ENCODE measurements at places on chromosomes 3 and 15.

GRCh38 chr3:158313338-158313927, 203.5 kb downstream of the RSRC1 start:
- DNase-seq, result no peak

- DNase-seq, result no peak
Measured at GRCh38 chr15:69060744-69061143, 46.2 kb downstream of the NOX5 start.

DNA sequence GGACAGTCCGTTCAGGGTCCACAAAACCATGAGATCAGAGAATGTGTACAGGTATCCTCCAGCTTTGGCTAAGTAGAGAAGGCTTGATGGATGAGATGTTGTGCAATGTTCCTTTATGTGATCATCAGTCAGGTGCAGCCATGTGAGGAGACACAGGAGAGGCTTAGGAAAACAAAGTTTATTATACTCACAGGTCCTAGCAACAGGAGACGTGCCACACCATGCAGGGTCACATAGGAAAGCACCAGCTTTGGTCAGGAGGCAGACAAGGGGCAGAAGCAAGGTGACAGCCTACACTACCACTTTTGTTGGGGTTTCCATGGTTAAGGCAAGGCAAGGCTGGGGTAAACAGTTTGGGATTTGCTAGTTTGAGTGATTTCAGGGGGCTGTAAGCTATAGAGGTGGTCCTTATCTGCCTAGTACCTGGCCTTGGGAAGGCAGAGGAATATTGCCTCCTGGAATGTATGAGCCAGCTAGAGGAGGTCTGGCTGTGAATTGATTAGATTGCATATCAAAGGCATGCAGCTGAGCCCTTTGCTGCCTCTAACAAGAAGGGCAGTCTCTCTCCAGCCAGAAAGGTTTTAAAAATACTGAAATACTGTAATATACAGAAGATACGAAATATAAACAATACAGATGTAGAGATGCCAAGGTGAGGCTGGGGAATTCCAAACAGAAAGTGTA, 248.6 kb downstream of the RYR3 start:
- no peak for DNase-seq

DNA sequence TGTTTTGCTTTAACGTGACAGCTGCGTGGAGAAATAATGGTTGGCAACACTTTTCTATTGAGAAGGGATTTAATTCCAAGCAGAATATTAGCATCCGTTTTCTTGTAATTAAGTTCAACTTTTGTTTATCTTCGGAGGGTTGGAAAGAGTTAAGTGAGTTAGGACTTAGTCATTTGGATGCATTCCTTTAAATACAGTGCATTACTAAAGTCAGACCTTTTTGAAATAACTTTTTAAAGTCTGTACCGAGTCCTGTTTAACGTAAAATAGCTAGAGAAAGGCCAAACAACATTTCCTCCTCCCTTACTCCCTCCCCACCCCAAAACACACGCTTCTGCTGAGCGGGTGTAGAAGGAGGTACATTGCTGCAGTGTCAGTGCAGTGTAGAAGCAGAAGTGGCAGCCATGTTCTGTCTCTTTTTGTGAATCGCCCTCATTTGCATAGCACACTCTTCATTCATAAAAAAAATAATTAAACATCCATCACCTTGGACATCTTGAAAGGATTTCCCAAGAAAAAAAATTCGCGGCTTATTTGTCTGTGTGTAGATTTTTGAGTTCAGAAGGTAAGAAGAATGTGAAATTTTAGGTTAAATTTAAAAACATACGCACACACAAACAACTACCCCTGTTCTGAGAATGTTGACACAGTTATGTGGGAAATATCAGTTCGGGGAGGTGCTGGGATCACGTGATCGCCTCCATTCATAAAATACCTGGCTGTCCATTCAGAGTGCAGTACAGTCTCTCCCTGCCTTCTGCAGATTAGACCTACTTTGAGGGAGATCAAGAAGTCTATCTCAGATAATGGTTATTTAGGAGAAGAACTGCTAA, 1.6 kb downstream of the SPRED1 start:
- DNase-seq, result no peak

Measured in left ventricle myocardium inferior (tissue), 1 donor.